Endothelial cell of umbilical vein (primary cell): ENCODE measurements at places on chromosomes 3 and 15.
A peak's percentile ranks its signal among the peaks of the same experiment; 100 is the strongest.

GRCh38 chr3:13655061-13655913 lies 106.4 kb downstream of the FBLN2 start:
- peak; percentile 17 for DNase-seq

GRCh38 chr3:129756871-129757270 lies 136.6 kb downstream of the TMCC1 start:
- peak; percentile 43 for DNase-seq

- no peak for DNase-seq
Measured at GRCh38 chr3:55320928-55321327, 166.2 kb downstream of the WNT5A start.

GRCh38 chr3:174907027-174907426 lies 47.9 kb downstream of the NAALADL2 start:
- no peak for DNase-seq

GRCh38 chr15:48905847-48906246 lies 27.9 kb downstream of the EID1 start:
- DNase-seq, result no peak

- no peak for DNase-seq
Measured at GRCh38 chr3:55246033-55246432, 241.1 kb downstream of the WNT5A start.

- DNase-seq, result no peak
Measured at GRCh38 chr3:134594331-134594741, 56.5 kb downstream of the KY start.

GRCh38 chr3:122628567-122628966 lies 51.1 kb downstream of the PARP15 start:
- peak; percentile 22 for DNase-seq
